ENCODE measurements at places on chromosomes 16 and 17.
A peak's percentile ranks its signal among the peaks of the same experiment; 100 is the strongest.

- no peak for DNase-seq
- no peaks in the 10 kb centered on the region for H3K4me1 ChIP-seq
- H3K36me3 ChIP-seq, result peaks cover 100% of the 10 kb centered on the region
- no peak overlapping the region for H3K27ac ChIP-seq
Observed at GRCh38 chr17:8455665-8456209, 20.1 kb downstream of the NDEL1 start.

- DNase-seq, result no peak
- no peaks in the 10 kb centered on the region for H3K4me1 ChIP-seq
- H3K36me3 ChIP-seq, result no peaks in the 10 kb centered on the region
- H3K27ac ChIP-seq, result no peak overlapping the region
- no peak overlapping the region for H3K4me3 ChIP-seq
Observed at GRCh38 chr16:89748076-89748475, 26.7 kb downstream of the ZNF276 start.

DNA sequence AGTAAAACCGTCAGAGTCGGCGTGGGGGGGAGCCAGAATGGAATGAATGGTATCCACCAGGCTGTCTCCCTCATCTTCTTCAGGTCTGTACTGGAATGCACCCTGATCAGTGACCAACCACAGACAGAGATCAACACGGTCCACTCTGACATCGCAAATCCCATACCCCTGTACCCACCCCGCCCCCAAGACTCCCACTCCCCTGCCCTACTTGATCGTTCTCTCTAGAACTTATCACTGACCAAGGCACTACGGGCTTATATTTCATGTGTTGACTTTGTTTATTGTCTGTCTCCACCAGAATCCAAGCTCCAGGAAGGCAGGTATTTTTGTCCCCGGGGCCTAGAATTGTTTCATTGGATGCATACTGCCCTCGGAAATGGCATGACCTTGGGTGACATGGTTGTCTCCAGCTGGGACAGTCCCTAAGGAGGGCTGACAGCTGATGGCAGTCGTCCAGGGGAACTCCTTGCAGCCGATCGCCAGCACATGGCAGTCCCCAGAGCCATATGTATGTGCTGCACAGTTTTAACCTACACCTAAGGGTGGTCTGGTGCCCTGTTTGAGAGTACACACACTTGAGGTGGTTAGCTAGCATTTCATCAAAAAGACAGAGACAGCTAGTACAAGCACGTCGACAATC is 526 bp upstream of the MFSD6L start:
- no peaks in the 10 kb centered on the region for H3K4me1 ChIP-seq
- H3K4me3 ChIP-seq, result peak overlapping the region; percentile 31
- no peak for DNase-seq
- no peak overlapping the region for H3K27ac ChIP-seq
- no peaks in the 10 kb centered on the region for H3K36me3 ChIP-seq

DNA sequence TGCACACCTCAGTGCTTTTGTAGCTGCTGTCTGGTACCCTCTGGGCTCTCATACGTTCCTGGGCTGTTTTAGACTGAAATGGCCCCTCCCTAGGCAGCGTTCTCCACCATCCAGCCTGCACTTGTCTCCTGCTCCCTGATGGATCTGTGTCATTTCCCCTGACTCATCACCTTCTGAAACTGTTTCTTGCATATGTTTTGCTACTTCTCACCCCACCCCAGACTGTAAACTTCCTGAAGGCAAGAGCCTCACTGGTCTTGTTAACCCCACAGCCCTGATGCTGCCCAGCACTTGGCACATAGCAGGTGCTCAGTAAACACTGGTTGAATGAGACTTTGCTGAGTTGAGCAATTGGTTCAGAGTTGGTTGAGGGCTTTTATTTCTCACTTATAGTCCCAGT is 78.7 kb downstream of the CRISPLD2 start:
- no peaks in the 10 kb centered on the region for H3K27me3 ChIP-seq
- H3K27ac ChIP-seq, result peak overlapping the region; percentile 23
- DNase-seq, result no peak

DNA sequence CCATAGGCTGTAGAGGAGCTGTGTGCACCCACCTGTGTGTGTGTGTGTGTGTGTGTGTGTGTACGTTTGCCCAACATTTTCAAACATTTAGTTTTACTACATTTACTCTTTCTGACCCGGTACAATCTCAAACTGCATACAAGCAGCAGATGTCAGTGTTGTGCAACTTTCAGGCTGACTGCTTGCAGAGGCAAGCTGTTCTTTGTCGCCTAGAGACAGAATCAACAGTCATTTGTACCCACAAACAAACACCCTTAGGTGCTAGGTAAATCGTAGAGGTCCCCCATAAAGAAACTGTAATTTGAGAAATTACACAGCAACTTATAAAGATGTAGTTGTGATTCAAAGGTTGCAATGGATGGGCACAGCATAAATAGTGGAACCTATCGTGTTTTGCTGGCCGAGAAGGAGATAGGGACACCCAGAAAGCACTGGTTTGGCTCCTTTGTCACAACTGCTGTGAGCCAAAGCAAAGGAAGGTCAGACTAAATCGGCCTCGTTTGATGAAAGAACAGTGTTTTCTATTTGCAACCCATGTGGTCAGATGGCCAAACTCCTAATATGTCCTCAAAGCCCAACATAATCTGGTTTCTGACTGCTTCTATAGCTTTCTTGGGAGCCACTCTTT is 478.4 kb downstream of the TOX3 start:
- no peaks in the 10 kb centered on the region for H3K4me1 ChIP-seq
- H3K4me3 ChIP-seq, result no peak overlapping the region
- H3K27ac ChIP-seq, result no peak overlapping the region
- DNase-seq, result no peak

DNA sequence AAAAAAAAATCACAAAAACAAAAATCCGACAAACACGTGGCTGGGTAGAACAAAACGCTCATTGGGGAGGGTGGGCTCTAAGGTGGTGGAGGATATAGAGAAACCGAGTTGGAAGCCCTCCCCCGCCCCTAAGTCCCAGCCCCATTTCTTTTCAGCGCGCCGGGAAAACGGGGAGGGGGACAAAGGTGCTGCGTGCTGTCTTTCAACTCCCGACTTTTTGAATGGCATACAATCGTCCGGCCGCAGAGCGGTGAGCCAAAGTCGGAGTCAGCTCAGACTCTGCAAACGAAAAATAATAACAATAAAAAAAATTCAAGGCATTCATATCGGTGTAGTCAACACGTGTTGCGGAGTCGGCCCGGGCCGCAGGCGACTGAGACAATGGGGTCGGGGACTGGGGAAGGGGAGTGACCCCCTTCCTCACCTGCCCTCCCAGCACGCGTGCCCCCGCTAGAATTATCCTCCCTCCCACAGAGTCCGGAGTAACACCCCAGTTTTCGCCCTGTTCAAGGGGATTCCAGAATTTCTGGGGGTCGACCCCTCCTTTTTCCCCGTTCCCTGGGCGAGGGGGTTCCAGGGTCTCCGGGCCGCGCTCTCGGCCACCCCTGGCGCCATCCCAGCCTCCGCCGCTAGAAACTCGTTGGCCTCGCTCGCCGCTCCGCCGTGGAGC is 1.7 kb upstream of the IGF2BP1 start:
- H3K27me3 ChIP-seq, result peaks cover 100% of the 10 kb centered on the region
- DNase-seq, result no peak
- H3K4me3 ChIP-seq, result no peak overlapping the region
- H3K4me1 ChIP-seq, result peaks cover 35% of the 10 kb centered on the region

DNA sequence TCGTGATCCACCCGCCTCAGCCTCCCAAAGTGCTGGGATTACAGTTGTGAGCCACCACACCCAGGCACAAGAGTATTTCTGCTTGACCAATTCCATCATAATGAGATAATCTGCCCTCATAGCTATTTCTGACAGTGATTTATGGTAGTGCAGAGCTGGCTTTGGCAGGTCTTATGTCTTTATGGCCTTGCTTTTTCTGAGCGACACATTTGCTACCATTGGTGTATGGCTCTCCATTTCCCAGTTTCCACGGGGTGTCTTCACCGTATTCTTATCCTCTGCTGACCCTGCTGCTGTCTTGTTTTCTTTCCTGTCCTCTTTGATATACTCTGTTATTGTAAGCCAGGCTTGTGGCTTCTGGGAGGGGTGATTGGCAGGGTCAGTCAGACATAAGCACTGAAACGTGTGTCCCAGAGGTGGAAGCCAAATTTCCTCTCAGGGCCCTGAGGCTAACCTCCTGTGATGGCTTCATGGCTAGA is 161.1 kb upstream of the TBX2 start:
- no peaks in the 10 kb centered on the region for H3K36me3 ChIP-seq
- DNase-seq, result no peak
- no peak overlapping the region for H3K4me3 ChIP-seq
- peaks cover 22% of the 10 kb centered on the region for H3K4me1 ChIP-seq
- peak overlapping the region; percentile 21 for H3K27ac ChIP-seq

DNA sequence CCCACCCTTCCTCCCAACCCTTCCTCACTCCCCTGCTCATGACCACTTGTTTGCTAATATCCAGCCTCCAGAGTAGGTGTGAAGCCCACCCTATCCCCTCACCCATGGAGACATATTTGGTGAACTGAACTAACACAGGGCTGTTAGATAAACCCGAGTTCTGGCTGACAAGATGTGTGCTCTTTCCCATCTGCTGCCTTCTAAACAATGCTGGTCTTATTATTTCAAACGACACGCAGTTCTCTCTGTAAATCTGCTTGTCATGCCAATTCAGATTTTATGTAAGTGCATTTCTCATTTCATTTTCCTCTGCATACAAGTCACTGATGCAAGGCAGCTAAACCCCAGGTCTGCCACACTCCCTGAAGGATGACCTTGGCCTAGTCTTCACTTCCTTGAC is 343.0 kb upstream of the CDH5 start:
- H3K4me3 ChIP-seq, result no peak overlapping the region
- no peaks in the 10 kb centered on the region for H3K36me3 ChIP-seq
- no peaks in the 10 kb centered on the region for H3K4me1 ChIP-seq

- no peak for DNase-seq
- peaks cover 29% of the 10 kb centered on the region for H3K4me1 ChIP-seq
- H3K27me3 ChIP-seq, result no peaks in the 10 kb centered on the region
- H3K4me3 ChIP-seq, result peak within 1 kb of the TSS; percentile 98
Observed at GRCh38 chr16:67562526-67562917, at the start of gene CTCF. CTCF (plus strand) TSS chr16:67562526; CDS start chr16:67610833, 48,307 bp downstream.

DNA sequence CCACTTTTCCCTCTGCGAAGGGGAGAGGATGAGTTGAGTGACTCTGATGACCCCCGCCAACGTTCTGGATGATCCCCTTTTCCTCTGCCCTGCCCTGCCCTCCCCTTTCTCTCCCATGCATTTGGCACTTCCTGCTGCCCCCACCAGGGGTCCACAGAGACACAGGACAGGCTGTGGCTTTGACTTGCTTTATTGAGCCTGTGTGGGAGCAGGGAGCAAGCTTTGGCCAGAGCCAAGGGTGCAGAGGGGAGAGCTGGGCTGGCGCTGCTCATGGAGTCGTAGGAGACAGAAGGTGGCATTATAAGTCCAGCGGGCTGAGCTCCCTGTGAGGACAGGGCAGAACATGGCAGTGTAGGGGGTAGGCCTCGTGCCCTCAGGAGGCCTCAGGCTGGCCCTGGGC is 1.6 kb downstream of the PPY start:
- no peak overlapping the region for H3K4me3 ChIP-seq
- H3K36me3 ChIP-seq, result no peaks in the 10 kb centered on the region
- DNase-seq, result no peak
- H3K4me1 ChIP-seq, result peaks cover 18% of the 10 kb centered on the region
- H3K27ac ChIP-seq, result no peak overlapping the region

DNA sequence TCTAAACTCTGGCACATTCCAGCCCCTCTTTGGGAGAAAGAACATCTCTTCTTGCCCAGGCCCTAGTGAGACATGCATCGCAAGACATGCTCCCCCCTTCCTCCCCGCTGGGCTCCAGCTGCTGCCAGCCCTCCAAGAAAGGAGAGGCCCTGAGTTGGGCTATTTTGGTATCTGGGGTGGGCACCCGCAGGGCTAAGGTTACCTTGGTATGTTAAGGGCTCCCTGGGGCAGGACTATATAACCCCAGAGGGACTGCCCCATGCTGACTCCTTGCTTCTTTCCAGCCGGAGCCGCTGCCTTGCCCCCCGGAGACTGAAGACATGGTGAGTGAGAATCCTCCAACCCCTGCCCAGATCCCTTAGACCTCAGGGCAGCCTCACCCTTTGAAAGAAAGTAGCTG is at the start of gene MYL11:
MYL11 (plus strand) TSS at position 265 of the 400 bp plus-strand sequence; CDS start at position 321, 56 bp downstream.
- no peaks in the 10 kb centered on the region for H3K36me3 ChIP-seq
- peaks cover 17% of the 10 kb centered on the region for H3K4me1 ChIP-seq
- DNase-seq, result no peak
- no peak within 1 kb of the TSS for H3K4me3 ChIP-seq
- H3K27ac ChIP-seq, result no peak within 1 kb of the TSS

GRCh38 chr16:48269011-48269410 is 21.7 kb upstream of the ABCC11 start:
- peaks cover 9% of the 10 kb centered on the region for H3K36me3 ChIP-seq
- H3K4me1 ChIP-seq, result no peaks in the 10 kb centered on the region
- H3K4me3 ChIP-seq, result no peak overlapping the region
- DNase-seq, result no peak

Data from esophagus squamous epithelium (tissue), 5 donors.